ENCODE measurements at places on chromosomes 11 and 22. TPM values are rescaled to one million over a fixed set of nuclear protein-coding genes. Genes with fewer than 3 reads are reported as not detected.

DNA sequence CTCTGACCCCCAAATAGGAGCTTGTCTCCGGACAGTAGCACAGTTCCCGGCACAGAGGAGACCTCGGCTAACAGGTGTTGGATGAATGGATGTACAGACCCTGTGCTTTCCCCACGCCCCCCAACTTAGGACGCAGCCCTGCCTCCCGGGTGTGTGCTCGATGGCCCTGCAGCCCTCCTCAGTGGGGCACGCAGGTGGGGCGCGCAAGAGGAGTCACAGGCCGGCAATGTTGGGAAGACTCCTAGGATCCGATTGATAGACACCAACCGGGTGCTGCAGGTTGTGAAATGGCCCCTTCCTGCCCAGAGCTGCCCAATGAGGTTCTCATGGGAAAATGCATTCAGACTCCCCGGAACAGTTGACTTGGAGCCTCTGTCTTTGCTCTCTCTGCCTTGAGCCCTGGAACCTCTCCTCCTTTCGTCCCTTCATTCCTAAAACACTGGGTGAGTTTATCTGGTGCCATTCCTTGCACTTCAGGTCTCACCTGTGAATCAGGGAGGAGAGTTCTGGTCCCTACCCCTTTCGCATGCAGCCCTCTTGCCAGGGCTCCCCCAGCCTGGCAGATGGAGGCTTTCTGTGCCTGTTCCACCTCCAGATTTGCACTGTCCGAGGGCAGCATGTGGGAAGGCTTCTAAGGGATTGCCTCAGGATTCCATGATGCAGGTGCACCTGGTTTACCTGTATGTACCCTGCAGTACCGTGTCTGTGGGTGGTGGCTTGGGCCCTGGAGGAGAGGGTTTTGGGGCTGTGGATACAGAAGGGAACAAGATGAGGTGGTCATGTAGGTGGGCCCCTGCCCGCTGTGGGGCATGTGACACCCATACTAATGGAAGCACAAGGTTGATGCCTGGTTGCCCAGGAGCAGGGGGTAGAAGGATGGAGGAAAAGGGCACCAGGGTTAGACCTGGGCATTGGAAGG, 1.2 kb downstream of the MICALL1 start:
- DNase-seq, result no peak

DNA sequence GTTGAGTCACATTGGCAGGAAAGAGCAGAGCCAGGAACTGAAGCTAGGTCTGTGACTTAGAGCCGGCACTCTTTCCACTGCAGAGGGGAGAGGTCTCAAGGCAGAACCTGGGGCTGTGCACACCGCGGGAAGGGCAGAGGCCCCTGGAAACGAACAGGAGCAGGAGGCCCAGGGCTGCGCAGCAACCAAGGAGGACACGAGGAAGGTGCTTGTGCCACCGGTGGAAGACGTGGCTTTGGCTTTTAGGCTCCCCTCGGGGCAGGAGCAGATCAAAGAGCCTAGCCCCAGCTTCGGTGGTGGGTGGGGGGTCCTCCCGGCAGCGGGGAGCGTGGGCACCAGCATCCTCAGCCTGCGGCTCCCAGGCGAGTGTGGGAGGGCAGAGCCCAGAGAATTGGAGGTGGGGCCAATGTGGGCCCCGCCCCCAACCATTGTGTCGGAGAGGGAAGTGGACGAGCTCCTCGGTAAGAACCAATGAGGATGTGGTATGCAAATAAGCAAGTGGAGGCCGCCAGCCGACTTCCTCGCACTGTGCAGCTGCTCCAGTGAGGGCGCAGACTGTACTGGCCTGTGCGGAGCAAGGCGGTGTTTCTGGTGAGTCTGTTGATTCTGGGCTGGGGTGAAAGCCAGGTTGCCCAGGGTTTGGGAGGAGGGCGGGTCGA, at the start of gene CCDC116:
CCDC116 (plus strand) TSS at position 524 of the 659 bp plus-strand sequence. CDS start 422 bp downstream, outside the sequence.
- DNase-seq, result peak; percentile 63

GRCh38 chr11:31652528-31652927, 143.0 kb downstream of the ELP4 start:
- DNase-seq, result no peak

DNA sequence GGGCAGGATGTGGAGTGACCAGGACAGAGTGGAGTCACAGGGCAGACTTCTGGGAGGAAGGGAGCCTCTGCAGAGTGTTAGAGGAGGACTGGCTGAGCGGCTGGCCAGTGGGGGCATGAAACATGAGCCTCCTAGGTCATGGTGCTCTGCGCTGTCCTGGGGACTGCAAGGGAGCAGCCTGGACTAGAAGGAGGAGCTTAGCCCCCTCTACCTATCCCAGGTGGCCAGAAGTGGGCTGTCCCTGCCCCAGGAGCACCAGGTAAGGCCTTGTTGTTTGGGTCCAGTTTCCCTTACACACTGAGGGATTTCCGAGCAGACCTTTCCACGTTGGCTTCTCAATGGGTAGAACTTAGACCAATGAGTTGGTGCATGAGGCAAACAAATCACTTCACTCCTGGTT, 7.4 kb downstream of the PKNOX2 start:
- DNase-seq, result no peak

DNA sequence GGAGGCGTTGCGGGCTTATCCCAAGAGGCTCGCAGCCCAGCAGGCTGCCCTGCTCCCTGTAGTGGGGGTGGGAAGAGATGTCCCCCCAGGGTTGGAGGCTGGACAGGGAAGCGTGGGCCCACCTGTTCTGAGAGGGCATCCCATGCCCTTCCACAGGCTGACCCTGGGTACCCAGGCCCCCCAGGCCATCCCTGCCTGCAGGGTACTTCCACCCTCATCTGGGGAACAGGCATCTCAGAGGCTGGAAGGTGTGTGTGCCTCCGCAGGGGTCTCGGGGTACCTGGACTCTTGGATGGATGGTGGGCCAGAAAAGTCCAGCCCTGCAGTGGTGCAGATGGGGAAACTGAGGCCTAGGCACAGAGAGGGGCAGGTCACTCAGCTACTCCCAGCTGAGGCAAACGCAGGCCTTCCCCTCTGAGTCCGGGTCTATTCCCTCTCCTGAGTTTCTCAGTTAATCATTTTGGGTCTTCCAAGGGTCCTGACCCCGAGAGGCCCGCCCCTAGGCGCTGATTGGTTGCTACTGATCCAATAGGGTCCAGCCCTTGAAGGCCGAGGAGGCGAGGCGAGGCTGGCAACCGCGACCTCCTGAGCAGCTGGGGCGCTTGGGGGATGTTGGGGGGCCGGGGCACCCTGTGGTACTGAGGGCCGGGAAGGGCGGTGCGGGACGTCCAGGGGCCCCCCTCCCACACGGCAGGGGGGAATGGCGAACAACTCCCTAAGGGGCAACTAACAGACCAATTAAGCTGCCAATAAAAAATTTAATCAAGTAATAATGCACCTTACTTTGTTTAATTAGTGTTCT, 23.8 kb downstream of the FLRT1 start:
- DNase-seq, result no peak

DNA sequence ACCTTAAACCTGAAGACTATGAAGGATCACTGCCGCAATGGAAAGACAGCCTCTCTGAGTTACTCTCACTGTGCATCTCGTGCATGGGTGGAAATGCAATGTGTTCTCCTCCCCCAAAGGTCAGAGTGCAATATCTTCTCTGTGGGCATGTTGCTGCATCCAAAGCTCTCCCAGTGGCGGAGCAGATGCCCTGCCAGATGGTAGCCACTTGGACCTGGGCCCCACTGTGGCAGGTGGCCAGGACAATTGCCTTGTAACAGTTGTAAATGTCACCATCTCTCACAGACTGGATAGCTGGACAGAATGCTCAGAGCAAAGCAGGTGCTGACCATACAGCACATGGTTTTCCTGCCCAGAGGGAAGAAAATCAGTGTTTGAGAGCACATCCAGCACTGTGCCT, 542.0 kb downstream of the FAM181B start:
- peak; percentile 8 for DNase-seq

- peak; percentile 53 for DNase-seq
Observed at GRCh38 chr11:22151649-22152197, 41.2 kb upstream of the ANO5 start.

- DNase-seq, result peak; percentile 49
Observed at GRCh38 chr11:117583063-117583801, 213.8 kb downstream of the DSCAML1 start.

DNA sequence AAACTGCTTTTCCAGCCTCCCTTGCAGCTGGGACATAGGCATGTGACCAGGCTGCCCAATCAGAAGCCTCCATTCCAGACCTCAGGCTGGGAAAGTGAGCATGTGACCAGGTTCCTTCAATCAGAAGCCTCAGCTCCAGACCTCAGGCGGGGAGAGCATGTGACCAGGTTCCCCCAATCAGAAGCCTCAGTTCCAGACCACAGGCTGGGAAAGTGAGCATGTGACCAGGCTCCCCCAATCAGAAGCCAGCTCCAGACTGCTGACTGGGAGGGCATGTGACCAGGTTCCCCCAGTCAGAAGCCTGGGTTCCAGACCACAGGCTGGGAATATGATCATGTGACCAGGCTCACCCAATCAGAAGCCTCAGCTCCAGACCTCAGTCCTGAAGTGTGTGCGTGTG, 11.7 kb upstream of the IL2RB start:
- no peak for DNase-seq

- no peak for DNase-seq
Observed at GRCh38 chr11:120890609-120891320, 133.1 kb upstream of the TBCEL start.

- no peak for DNase-seq
Observed at GRCh38 chr11:21421711-21422329, 752.4 kb downstream of the NELL1 start.

GRCh38 chr11:123690485-123690884, 36.1 kb upstream of the SCN3B start:
- no peak for DNase-seq

DNA sequence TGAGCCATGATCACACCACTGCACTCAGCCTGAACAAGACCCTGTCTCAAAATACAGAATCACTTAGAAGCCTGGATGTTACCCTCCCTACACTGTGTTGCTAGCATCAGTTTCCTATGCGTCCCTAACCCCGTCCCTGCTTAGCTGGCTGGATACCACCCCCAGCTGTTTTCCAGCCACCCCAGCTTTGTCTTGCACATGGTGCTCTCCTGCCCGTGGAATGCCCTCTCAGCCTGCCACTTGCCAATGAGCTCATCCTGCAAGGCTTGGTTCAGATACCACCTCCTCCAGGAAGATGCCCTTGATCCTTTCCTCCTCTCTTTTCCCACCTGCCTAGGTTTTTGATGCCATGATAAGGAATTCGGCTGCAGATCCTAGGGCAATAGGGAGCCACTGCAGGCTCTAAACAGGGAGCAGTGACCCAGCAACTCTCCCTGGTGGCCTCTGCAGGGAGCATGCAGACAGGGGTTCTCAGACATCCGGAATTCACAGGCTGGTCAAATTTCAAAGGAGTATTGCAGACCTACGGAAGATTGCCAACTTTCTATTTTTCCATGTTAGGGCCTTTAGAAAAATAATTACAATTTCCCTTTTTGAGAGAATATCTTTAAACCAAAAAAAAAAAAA, 52.7 kb upstream of the WNT7B start:
- DNase-seq, result no peak

GRCh38 chr11:2812371-2812991, 73.1 kb downstream of the CDKN1C start:
- no peak for DNase-seq

DNA sequence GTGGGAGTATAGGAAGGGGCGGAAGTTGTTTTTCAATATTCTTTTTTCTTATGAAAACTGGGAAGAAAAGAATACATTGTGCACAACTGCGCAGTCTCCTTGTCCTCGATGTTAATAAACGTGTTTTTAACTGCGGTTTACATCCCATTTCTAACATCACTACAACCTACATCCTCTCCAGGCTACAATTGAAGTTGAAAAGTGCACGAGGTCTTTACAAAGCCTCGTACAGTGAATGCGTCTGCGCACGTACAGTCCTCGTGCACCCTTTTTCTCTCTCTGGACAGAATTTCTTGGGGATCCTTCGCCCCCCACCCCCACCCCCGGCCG, 102.4 kb downstream of the WT1 start:
- DNase-seq, result no peak

Gene RABL2B
- polyA plus RNA-seq, result 72.9 TPM

Gene ISX
- not detected for polyA plus RNA-seq

Gene CRYBA4
- polyA plus RNA-seq, result not detected

Gene NDUFS8
- 123 TPM for polyA plus RNA-seq

Gene GSTT2
- 3.7 TPM for polyA plus RNA-seq

Gene LRRC74B
- polyA plus RNA-seq, result 0.03 TPM

Gene CDON
- polyA plus RNA-seq, result 4.2 TPM

Gene PAK1
- polyA plus RNA-seq, result 17.9 TPM

Gene FGF19
- polyA plus RNA-seq, result not detected

Gene RANGAP1
- 67.1 TPM for polyA plus RNA-seq

Data from SK-N-SH (cell line).